A549 treated with Hydrocortisone at 1 μM for 4 hours (cell line): ENCODE measurements at places on chromosomes 7 and 10. TPM values are rescaled to one million over a fixed set of nuclear protein-coding genes. Genes with fewer than 3 reads are reported as not detected.

Gene SEMA3C
- total RNA-seq, result 45.2 to 85.7 TPM (median 75.5 TPM) in 5 replicates

Gene ZNF138
- 3.1 to 3.6 TPM (median 3.1 TPM) in 5 replicates for total RNA-seq

Gene KLHL7
- total RNA-seq, result 21.1 to 27.0 TPM (median 25.0 TPM) in 5 replicates

Gene PDCD4
- 26.6 to 35.0 TPM (median 31.0 TPM) in 5 replicates for total RNA-seq

Gene LDB3
- total RNA-seq, result 0.06 to 0.20 TPM (median 0.12 TPM) in 5 replicates

Gene ARHGEF5
- 2.5 to 2.9 TPM (median 2.7 TPM) in 5 replicates for total RNA-seq

Gene C10orf53
- total RNA-seq, result not detected in 5 replicates

Gene VDAC2
- 320 to 352 TPM (median 328 TPM) in 5 replicates for total RNA-seq

Gene LRRC27
- 5.2 to 6.5 TPM (median 5.7 TPM) in 5 replicates for total RNA-seq

Gene GNG11
- 32.1 to 38.7 TPM (median 35.4 TPM) in 5 replicates for total RNA-seq

Gene PLEKHS1
- total RNA-seq, result 0.06 to 0.09 TPM (median 0.07 TPM) in 4 of 5 replicates, not detected in the other

Gene EBLN1
- not detected in 5 replicates for total RNA-seq

Gene RINT1
- 13.2 to 19.2 TPM (median 14.5 TPM) in 5 replicates for total RNA-seq

Gene SPDYE5
- total RNA-seq, result not detected in 5 replicates

Gene ZNF804B
- total RNA-seq, result not detected in 5 replicates
